NCI-H2227 treated with DMSO at 0.1 percent for 48 hours (cell line): ENCODE measurements at places on chromosomes 4 and X.

GRCh38 chrX:122046226-122046625 is 998.8 kb downstream of the GLUD2 start:
- no peak for DNase-seq

DNA sequence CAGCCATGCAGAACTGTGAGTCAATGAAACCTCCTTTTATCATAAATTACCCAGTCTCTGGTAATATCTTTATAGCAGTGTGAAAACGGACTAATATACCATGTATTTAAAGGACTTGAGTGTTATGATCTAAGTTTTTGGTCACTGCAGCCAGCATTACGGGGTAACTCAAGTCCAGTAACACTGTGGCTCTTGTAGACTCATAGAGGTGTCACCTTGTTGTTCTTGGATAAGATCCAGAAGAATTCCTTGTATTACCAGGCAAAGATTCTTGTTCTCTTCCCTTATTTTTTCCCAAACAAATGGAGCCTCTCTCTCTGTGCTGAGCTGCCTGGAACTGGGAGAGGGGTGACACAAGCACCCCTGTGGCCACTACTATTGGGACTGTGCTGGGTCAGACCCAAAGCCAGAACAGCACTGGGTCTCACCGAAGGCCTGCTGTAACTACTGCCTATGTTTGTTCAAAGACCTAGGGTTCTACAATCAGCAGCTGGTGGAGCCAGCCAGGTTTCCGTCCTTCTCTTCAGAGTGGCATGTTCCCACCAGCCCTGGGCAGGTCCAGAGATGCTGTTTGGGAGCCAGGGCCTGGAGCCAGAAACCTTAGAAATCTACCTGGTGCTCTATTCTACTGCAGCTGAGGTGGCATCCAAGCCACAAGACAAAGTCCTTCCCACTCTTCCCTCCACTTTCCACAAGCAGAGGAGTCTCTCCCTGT is 43.7 kb upstream of the MED14 start:
- DNase-seq, result no peak

DNA sequence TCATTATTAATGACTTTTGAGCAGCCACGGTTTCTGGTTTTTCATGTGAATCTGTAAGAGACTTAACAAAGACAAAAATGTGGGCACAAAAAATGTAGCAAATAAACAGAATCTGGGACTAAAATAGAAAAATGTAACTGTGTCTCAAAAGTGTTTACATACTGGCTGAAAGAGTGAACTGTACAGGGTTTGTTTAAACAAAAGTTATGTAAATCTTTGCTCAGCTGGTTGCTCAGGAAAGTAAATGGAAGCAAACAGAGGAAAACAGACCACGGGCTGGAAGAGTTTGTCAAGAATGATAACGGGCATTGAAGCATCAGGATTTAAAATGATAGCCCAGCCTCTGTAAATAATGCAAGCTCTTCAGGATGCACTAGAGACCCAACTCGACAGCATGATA is 921.8 kb upstream of the FTHL17 start:
- DNase-seq, result no peak

DNA sequence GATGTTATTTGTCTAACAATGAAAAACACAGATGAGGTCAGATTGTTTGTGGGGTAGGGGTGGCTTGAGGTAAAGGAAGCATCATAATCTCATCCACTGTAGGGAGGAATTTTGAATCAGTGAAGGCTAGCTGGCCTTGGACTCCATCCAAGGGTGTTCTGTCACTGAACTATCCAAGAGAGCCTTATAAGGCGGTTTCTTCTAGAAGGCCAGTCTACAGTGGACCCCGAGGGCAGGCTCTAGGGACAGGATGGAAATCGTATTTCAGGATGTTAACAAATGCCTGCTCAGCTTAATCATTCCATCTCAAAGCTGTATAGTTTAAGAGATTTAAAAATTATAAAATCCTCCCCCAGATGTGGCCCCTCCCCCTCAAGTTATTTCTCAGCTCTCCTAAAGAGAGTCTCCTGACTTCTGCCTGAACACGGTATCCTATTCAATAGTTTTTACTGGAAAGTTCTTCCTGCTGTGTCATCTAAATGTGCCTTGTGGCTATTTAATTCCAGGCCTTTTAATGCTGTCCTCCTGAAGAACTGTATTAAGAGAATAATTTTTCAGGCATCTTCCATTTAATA is 8.0 kb downstream of the IGFBP7 start:
- DNase-seq, result no peak

- DNase-seq, result no peak
Measured at GRCh38 chrX:134715930-134716619, 57.8 kb upstream of the PLAC1 start.

GRCh38 chr4:7034262-7035081 is 8.7 kb upstream of the TADA2B start:
- DNase-seq, result no peak

DNA sequence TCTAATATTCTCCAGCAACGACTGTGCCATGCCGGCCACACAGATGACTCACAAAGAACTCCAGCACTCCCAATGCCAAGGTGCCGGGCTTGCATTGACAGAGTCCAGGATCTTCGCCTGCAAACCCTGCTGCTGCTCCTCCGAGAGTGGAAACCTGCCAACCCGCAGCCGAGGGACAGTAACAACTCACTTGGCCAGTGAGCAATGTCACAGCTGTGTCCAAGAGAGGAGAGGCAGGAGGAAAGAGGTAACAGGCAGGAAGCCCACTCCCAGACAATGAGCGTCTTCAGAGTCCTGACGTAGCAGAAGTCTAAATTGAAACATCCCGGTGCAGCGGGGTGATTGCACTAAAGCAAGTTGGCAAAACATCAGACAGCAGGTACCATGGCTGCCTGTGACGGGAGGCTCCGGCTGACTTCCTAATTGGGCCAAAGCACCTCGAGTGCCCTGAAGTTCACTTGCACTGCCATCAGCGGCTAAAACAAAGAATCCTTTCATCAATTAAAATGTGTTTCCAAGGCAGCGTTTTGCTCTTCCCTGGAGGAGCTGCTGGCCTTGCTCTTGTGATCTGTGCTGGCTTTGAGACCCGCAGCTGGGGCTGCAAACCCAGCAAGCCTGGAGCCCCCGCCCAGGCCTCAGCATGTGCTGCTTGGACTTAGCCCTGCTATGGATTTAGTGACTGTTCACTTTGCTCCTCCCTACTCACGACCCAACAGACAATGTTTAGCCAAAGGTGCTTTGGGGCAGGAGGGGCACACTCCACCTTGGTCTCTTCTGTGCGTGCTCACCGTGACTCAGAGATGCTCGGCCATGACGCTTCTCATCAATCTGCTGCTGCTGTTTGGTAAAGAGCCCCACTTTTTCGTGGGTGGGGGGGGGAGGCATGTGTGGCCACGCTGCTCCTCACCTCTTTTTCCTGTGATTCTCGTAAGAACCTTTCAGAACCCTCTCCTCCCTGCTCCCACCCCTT is 36.5 kb downstream of the DCTD start:
- DNase-seq, result no peak

- DNase-seq, result no peak
Measured at GRCh38 chr4:62399242-62399641, 1199.1 kb downstream of the ADGRL3 start.

DNA sequence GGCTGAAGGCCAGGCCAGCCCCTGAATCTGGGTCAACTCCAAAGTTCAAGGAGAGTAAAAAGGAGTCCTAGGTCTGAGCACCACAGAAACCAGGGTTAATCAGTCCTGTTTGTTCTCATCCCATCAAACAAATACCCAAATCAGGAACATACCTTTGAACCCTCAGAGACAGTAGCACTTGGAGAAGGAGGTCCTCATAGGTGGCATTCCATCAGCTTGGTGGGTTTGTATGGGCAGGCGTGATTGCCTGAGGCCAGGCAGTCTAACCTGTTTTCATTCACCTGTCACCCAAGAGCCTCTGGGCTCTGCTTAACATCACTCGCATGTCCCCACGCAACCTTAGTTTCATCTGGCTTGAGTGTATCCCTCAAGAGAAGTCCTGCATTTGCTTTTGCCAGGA is 17.5 kb upstream of the MBTPS2 start:
- no peak for DNase-seq

GRCh38 chr4:70802928-70803580 is 36.6 kb downstream of the GRSF1 start:
- DNase-seq, result no peak

- DNase-seq, result no peak
Measured at GRCh38 chr4:146165840-146166239, 9.7 kb upstream of the LSM6 start.

- DNase-seq, result no peak
Measured at GRCh38 chr4:91113130-91113706, 986.0 kb downstream of the CCSER1 start.

DNA sequence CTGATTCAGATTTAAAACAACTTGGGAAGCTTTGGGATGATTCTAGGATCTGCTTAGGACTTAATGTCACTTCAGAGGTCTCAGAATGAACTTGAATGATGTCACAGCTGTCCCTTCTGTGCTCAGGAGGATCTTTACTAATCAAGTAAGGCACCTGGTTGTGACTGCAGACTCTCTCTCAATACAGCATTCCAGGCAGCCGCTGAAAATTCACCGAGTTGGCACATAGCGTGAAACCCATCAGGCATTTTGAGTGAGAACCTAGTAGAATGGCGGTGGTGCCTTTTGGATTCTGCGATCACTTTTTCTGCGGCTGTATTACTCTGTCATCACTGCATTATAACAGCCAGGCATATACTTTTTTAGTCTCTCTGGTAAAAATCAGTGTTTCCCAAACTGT is 16.5 kb downstream of the SNX25 start:
- DNase-seq, result no peak

GRCh38 chr4:13938299-13938698 is 310.8 kb upstream of the BOD1L1 start:
- DNase-seq, result no peak

GRCh38 chr4:179328627-179329026 is 1886.4 kb upstream of the AGA start:
- no peak for DNase-seq

- DNase-seq, result no peak
Measured at GRCh38 chr4:27716693-27717430, 856.2 kb downstream of the STIM2 start.

DNA sequence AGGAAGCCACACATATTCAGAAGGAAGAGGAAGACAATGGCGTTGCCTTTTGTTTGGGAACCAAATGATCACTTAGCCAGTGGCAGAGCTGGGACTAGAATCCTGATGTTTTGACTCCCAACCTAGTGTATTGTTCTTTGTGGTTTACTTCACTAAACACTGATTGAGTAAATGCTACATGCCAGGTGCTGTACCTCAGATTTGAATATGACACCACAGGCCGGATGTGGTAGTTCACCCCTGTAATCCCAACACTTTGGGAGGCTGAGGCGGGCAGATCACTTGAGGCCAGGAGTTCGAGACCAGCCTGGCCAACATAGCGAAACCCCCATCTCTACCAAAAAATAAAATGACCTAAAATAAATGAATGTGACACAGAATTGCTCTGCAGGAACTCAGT is 8.4 kb downstream of the NDUFA1 start:
- DNase-seq, result no peak

GRCh38 chr4:5955856-5956255 is 62.4 kb downstream of the C4orf50 start:
- no peak for DNase-seq

- no peak for DNase-seq
Measured at GRCh38 chrX:10483191-10483831, 137.1 kb downstream of the MID1 start.

DNA sequence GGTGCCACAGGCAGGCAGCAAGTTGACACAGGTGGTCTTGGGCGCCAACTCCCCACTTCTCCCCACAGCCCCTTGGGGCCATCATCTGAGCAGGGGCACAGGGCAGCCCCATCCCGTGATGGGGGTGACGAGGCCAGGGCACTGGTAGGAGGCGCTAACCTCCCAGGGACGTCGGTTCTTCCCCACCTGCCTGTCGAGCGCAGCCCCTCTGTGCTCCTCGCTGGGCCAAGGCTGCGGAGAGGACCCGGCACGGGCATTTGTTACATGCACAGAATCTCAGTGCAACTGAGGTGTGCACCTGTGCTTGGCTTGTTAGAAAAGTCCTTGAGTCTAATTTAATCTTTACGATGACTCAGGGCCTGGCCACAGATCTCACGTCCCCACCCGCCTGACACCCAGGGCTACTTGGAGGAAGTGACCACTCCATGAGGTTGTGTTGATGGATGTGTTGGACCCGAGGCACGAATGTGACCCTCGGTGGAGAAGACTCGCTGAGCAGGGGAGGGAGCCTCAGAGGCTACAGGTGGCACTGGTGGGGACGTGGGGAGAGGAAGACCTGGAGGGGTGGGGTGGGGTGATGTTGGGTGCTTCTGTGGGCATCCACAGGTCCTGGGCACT is 3.1 kb upstream of the SH3TC1 start:
- DNase-seq, result no peak

DNA sequence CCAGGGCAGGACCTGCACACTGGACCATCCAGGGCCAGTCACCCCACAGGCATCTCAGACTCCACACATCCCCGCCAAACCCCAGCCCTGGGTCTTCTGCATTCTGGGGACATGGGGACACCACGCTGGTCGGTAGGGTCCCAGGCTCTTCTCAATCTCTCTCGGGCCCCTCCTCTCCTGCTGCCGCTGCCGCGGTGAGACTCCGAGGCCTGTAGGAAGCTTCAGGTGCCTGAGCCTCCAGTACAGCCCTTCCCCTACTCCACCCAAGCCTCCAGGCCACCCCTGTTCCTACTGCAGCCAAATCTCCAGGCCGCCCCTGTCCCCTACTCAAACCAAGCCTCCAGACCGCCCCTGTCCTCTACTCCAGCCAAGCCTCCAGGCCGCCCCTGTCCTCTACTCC is 5.5 kb upstream of the ASMT start:
- no peak for DNase-seq
